ENCODE measurements at places on chromosomes 3 and 15.

- no peak for DNase-seq
Measured at GRCh38 chr3:31251083-31251482, 281.6 kb upstream of the STT3B start.

GRCh38 chr3:94070341-94070911 lies 7.6 kb downstream of the NSUN3 start:
- DNase-seq, result no peak

DNA sequence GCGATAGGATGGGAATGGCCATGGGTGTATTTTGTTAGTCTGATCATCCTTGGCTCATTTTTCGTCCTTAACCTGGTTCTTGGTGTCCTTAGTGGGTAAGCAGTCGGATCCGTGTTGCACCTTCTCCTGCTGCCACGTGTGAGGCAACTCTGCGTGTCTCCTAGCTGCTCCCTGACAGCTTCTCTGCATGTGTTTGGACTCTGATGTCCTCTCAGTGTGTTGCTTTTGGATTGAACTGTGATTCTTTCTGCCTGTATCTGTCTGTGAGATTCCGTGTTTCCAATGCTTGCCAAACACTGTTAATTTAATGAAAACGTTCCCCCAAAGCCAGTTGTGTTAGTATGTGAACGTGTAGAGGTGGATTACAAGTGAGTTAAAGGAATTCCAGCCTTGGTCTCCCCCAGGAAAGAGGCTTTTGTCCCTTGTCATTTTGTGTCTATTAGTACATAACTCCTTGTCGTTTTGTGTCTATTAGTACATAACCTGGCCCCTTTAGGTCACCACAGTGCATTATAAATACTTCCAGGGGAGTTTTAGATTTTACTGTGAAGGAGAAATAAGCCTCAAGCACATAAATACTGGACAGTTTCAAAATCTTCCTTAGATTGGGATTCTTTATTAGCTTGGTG lies 172.4 kb downstream of the CHDH start:
- DNase-seq, result no peak

DNA sequence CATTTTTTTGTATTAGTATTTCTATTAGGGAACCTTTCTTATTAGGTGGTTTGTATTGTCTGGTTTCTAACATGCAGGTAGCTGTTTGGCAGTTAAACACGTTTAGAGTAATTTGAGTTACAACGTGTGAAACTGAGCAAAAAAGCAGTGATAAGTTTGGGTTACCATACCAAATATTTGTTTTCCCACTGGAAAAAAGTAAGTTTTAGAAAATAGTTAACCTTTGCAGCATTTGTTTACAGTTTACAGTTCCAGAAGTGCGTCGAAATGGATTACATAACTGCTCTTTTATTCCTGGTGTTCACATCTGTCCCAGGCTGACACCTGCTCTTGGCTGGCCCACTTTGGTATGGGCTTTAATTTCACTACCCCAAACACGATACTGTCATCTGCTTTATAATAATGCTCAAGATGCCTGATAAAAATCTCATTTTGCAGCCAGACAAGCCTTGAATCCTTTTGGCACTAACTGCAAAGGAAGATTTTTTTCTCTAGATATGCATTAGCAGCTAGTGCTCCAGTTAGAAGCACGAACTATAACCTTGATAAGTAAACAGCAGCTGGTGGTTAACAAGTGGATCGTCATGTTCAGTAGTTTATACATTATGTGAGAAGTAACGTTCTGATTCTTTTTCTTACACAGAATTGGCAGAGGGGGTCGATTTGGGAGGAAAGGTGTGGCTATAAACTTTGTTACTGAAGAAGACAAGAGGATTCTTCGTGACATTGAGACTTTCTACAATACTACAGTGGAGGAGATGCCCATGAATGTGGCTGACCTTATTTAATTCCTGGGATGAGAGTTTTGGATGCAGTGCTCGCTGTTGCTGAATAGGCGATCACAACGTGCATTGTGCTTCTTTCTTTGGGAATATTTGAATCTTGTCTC lies 5.3 kb downstream of the EIF4A2 start:
- DNase-seq, result no peak

- no peak for DNase-seq
Measured at GRCh38 chr15:100570735-100571313, 31.2 kb downstream of the LINS1 start.

GRCh38 chr15:77416954-77417353 lies 3.0 kb downstream of the PEAK1 start:
- DNase-seq, result peak; percentile 64

DNA sequence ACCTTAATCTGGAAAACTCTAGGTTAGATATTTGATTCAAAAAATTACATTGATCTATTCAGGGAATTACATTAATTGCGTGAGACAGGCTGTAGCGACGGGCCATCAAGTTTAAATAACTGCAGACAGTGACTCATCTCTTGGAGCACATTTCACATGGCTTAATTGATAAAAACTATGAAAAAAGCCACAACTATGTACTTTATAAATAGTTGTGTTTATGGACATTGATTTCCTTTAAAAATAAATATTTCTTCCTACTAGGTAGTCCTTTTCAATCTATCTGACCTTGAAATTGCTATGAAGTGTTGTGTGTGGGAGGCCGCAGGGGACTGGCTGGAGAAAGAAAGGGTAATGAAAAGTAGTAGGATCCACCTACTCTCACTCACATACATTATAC lies 157.8 kb downstream of the IL1RAP start:
- no peak for DNase-seq

DNA sequence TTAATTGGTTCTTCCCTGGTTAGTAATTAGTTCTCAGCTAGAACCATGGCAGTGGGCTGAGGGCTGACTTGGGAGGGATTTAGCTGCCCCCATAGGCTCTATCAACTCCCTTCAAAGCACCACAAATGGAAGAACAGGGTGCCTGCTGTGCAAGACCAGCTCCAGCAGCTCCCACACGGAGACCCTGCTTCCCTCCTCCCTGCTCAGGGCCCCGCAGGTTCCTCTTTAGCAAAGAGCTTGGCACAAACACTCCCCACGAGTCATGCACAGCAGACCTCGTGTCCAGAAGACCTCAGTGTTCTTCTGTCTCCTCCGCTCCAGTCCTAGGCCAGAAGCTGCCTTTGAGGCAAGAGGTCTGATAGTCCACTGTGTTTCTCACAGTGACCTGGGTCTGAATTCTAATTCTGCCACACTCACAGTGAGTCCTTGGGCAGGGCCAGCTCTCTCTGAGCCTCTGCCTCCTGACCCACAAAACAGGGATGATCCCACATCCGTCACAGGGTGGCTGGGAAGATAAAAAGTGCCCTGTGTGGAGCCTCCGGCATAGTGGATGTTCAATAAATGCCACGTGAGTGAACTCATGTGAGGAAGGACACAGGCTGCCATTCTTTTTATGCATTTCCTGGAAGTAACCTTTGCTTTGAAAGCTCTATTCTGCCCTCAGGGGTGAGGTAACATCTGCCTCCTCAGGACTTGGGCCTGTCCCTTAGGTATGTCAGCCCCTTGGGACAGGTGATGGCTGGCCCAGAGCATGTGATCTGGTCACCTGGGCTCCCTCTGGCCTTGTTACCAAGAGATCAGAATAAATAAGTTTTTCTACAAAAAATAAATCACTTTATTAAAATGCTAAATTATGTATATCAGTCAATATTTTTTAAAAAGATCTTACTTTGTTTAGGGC lies 7.6 kb downstream of the RAB6B start:
- peak; percentile 52 for DNase-seq

Data from islet precursor cell (in vitro differentiated cells).